ENCODE measurements at places on chromosomes 11 and 22.

DNA sequence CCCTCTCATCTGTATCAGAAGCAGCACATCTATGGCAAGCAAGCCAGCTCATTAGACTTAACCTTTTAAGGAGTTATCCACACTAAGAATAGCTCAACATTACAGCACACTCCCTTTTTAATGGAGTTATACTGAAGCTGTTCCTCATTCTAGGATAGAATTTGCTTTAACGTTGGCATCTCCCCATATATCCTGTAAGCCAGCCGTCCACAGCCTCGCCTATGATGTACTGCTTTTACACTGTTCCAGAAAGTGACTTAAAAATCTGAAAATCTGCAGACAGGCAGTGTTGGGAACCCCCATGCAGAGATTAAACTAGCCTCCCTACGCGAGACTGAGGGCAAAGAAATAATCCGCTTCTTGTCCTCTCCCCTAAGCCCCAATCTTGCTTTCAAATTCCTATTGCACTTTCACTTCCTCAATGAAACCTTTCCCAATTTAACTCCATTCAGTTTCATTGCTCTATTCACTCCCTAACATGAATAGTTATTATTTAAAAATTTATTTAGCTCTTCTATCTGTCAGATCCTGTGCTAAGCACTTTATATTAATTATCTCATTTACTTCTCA is 225.0 kb downstream of the BLID start:
- DNase-seq: no peak

DNA sequence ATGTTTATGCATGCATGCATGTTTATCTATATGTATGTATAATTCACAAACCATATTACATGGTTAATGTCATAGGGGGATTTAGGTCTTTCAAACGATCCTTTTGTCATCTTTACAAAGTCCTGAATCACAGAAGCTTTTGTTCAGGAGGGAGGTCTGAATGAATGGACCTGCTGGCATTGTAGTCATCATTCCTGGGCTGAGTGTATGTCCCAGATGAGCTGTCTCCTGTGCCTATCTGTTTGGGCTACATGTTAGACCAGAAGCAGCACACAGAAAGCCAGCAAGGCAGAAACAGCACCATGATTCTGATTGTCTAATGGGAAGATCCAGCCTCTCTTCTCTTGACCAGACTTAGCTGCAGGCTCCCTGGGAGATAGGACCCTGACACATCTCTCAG is 69.5 kb downstream of the ADM start:
- no peak for DNase-seq

DNA sequence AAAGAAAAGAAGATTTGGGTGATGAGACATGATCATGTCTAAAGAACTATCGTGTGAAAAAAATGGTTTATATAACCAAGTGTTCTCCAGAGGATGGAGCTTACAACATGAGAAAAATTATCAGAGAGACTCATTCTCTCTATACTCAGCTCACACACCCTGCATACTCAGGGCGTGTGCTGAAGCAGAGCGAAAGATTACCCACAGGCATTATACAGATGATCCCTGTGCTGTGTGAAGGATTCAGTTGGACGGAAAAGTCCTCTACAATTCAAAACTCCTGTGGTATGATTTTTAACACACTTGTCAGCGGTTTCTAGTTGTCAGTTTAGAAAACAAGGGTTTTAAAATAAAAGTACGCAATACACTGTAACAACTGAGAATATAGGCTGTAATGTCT is 267.3 kb downstream of the DLG2 start:
- no peak for DNase-seq

DNA sequence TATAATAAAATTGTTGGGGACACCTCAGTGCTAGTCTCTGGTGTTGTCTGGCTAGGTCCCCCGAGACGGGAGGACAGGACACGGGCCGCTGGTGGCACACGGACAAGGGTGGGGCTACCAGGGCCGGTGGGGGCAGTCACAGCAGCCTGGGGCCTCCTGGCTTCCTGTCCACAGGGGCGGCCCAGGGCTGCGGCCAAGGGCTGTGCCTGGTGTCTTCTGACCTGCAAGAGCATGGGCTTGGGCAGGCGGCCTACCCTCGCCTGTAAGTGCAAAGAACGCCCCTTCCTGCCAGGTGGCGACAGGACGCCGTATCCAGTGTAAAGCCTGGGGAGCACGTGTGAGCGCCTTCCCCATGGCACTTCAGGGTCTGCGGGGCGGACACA is 3.6 kb downstream of the LRFN4 start:
- DNase-seq: no peak

DNA sequence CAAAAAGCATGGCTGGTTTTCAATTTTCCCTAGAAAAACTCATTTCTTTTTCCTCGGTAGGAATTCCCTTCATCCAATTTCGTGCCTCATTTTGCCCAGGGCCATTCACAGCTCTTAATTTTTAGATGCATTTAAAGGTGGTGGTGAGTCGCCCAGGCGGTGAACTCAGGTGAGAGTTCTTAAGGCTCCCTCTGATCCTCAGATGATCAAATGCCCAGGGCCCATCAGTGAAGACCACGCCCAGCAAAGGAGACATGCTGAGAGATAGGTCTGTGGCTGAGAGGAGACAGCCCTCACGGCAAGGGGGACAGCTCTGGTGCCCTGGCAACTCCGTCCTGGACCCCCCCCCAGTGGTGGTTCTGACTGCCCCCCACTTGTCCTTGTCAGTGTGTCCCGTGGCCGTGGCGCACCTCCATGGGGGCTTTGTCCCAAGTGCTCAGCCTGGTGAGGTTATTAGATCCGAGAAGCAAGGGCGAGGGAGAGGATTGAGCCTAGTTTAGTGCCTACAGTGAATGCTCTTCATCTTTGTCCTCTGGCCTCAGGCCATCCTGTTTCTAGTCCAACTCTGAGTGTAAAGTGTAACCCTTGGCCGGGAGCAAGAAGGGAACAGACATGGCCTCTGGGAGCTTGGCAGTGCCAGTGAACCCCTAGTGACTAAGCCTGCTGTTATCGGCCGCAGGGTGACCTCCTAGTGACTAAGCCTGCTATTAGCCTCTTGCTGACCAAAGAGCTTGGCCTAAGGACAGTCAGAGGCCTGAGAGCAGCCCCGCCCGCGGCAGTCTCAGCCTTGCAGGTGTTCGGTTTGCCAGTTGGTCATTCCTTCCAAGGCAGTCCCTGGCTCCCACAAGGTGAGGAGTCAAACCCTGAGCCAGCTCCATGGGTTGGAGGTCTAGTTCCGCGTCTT is 83.5 kb downstream of the CTTN start:
- DNase-seq: no peak

- no peak for DNase-seq
Observed at GRCh38 chr11:8997451-8997850, 6.3 kb downstream of the NRIP3 start.

GRCh38 chr11:93983542-93984195 is 37.5 kb upstream of the HEPHL1 start:
- no peak for DNase-seq

All from tibial artery (tissue), 4 donors.